Hematopoietic multipotent progenitor cell treated with erythropoietin and hydrocortisone succinate and interleukin-3 and kit ligand, for 17 days (in vitro differentiated cells): ENCODE measurements at places on chromosomes 4 and X.

DNA sequence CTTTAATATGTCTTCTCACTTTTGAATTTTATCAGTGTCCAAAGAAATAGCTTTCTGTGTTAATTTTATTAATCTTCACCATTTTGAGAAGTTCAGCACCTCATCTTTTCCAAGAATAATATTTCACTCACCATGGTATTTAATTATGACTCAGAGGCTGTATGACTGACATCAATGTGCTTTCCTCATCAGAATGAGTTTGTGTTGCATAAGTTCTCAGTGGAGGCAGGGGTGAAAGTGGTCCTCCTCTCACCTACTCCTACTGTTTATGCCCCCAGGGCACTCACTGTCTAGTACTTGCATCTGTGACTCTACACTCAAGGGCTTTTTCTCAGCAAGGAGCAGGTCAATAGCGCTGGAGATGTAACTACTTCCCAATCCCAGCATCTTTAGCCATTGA is 905.3 kb upstream of the INTU start:
- DNase-seq, result no peak

DNA sequence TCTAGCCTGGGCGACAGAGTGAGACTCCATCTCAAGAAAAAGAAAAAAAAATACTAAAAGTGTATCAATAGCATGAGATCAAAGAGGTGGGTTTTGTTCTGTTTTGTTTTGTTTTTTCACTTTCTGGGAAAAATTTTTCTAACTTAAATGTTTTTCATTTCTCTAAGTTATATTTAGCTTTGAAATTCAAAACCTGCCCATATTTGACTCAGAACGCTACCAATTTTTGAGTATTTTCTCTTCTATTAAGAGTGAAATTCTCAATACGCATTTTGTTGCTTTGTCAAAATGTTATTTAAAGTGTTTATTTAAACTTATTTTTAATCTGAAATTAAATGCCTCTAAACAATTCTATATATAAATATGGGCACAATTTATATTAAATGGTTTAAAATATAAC is 39.6 kb downstream of the GSTCD start:
- no peak for DNase-seq

DNA sequence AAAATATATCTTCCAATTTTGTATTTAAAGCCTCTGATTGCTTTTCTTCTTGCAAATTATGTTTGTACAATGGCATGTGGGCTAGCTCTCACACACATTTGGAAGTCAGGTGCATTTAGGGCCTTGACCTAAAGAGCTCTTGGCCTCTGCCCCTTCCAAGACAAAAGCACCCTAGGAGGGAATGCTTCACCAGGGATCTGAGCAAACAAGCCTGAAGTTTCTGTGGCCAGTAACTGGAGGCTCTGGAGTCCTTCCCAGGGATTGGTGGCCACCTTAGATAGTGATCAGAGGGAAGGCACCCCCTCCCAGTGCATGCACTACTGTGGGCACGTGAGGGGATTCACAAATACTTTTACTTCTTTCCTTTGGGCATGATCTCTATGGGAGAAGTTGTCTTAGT is 60.3 kb upstream of the DIPK2B start:
- DNase-seq, result no peak

GRCh38 chr4:869776-870175 is 43.8 kb upstream of the CPLX1 start:
- DNase-seq, result no peak

DNA sequence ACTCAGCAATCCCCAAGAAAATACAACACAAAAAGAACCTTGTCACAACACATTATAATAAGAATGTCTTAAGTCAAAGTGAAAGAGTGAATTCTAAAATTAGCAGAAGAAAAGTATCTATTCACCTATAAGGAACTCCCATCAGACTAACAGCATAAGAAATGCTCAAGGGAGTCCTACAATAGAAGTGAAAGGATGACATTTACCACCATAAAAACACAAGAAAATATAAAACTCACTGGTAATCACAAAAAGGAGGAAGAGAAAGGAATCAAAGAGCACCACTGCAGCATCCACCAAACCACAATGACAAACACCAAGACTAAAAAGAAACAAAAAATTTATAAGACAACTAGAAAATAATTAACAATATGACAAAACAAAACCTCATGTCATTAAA is 257.0 kb upstream of the AGTR2 start:
- DNase-seq, result no peak

DNA sequence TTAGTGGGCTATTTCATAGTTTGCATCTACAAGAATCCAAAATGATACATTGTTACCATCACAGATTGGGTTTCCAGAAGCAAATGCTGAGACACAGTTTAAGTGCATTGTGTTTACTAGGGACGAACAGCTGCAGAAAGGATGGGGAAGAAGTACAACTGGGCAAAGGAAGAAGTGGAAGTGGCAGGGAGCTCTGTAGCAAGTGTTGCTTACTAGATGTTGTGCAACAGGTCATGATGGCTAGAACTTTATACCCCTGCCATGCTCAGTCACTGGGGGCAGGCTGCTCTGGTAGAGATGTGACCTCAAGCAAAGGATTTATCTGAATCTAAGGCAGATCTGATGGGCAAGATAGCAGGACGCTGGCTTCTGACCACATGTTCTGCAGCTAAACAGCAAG is 76.1 kb upstream of the EMCN start:
- no peak for DNase-seq
